SW 1271 (cell line): ENCODE measurements at places on chromosomes 2 and 18.

DNA sequence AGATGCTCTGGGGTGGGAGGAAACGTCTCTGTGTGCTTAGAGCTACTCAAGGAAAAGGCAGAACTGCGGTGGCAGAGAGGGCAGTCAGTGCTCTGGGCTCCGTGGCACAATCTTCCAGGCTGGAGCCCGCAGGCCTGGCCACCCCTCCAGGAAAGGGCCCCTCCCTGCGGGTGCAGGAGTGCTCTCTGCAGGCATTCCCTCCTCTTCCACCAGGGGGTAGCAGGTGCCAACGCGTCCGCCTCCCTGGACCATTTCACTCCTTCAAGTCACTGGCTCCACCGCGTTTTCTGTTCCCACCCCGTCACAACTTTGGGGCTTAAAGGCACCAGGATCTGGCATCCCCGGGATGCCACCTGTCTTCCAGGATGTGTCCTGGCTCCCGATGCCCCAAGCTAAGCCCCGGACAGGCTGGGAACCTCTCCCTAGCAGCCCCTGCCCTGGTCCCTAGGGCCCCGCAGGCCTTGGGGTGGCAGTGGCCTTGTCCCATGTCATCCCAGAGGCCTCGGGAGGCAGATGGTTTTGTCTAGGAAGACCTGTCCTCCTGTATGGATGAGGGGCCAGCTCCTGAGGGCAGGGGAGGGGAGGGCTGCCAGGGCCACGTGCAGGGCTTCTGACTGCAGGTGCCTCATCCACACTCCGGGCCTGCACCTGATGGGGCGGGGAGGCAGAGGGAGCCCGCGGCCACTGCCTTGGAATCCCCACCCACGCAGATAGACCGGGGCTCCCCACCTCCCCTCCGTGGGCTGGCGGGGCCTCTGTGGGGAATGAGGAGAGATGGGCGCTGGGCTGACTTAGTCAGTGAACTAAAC, 26.4 kb downstream of the KCNIP3 start:
- no peak for DNase-seq

- no peak for DNase-seq
Observed at GRCh38 chr2:118918017-118918416, 24.0 kb upstream of the MARCO start.

DNA sequence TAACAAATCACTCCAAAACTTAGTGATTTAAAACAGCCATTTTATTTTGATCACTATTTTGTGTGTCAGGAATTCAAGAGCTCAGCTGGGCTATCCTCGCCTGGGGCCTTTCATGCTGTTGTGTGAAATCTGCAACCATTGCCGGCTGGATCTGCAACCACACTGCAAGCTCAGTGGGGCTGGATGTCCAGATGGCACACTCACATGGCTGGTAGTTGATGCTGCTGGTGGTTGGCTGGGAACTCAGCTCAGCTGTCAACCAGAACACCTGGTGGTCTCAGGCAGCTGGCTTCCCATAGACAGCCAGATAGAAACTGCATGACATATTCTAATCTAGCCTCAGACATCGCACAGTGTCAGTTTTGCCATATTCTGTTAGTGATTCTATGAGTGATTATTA, 30.6 kb upstream of the AP1S3 start:
- no peak for DNase-seq

DNA sequence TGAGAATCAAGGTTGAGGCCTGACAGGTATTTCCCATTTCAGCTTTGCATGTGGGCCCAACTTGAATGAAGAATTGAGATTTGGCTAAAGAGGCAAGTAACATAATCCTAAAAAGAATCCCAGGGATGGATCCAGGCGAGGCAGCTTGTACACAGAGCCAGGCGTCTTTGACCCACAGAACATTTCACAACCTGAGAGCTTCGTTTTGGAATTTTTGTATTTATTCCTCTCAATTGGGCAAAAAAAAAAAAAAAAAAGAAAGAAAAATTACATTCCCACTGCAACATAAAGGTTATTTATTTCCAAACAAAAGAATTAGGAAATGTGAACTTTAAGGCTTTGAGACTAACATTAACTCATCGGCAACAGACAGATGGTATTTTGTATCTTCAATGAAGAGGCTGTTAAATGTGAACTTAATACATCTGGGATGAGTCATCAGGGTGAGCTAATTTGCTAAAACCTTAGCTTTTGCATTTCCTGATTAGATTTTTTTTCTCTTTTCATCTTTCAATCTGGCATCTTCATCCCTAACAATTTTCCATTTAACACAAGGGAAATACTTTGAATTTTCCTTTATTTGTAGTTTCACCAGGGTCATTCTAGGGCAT, 478.5 kb upstream of the TNP1 start:
- DNase-seq: no peak

DNA sequence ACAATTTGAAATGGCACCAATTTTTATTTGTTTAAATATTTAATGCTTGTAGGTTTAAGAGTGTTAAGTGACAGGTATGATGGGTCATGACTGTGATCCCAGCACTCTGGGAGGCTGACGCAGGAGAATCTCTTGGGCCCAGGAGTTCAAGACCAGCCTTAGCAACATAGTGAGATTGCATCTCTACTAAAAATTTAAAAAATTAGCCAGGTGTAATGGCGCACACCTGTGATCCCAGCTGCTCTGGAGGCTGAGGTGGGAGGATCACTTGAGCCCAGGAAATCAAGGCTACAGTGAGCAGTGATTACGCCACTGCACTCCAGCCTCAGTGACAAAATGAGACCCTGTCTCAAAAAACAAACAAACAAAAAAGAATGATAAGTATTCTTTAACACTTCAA, 43.0 kb upstream of the CCDC68 start:
- no peak for DNase-seq

DNA sequence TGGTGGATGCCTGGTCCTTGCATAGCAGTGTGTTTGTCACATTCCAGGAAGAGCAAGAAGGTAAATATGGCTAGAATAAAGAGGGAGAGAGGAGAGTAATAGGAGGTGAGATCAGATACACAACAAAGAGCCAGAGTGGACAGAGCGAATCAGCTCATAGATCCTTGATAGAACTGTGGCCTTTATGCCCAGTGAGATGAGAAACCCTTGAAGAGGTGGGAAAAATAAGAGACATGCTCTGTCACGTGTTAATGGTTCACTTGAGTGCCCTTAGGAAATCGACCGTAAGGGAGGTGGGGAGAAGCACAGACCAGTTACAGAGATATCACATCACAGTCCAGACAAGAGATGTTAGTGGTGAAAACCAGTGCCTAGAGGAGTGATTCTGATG, 84.7 kb upstream of the RAB27B start:
- no peak for DNase-seq

DNA sequence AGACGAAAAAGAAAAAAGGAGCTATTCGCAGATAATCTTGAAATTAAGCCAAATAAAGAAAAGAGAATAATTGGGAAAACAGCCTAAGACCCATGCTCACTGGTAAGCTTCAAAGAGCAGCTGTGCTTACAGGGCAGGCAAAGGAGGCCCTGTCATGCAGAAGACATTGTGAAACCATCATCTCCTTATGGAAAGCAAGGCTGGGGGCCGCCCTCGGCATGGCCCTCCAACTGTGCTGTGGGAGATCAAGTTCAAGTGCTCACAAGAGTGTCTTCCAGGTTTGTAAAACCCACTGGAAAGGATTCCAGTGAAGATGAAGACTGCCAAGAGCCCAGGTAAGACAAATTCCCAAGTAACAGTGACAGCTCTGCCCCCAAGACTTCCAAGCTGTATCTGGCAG, 32.2 kb downstream of the ACVR1 start:
- DNase-seq: no peak

GRCh38 chr2:111236025-111236424, 115.3 kb downstream of the BCL2L11 start:
- no peak for DNase-seq

GRCh38 chr18:41320100-41320499, 634.9 kb upstream of the PIK3C3 start:
- DNase-seq: no peak

GRCh38 chr2:215522237-215522636, 86.4 kb upstream of the FN1 start:
- DNase-seq: no peak

DNA sequence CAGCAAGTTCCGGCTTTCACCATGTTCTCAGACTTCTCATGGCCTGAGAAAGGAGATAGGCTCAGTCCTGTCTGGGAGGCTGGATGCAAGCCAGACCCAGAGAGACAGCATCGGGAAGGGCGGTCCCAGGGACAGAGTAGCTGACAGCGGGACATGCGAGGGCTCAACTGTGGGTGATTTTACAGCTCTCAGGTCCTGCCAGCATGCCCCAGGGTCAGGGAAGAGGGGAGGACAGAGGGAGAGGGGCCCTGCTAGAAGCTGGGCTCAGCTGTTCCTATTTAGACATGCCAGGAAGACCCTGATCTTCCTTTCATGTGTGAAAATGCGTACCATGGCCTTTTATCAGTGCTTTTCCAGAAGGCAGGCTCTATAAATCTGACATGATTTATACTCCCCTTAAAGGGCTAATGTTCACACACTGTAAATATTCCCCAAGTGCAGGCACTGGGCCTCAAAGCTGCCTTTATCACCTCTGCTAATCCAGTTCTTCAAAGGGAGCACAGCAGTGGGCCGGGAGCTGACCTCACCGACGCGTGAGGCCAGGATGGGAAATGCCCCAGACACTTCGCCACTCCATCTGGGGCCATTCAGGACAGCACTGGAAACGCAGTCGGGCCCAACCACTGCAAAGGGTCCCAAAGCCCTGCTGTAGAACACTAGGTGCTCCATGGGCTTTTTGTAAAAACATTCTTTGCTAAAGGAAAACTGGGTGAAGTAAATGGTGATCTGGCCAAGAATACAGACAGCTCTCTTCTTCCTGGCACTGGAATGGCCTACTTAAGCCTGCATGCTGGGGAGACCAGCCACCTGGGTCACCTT, 96.1 kb upstream of the LMAN1 start:
- no peak for DNase-seq

DNA sequence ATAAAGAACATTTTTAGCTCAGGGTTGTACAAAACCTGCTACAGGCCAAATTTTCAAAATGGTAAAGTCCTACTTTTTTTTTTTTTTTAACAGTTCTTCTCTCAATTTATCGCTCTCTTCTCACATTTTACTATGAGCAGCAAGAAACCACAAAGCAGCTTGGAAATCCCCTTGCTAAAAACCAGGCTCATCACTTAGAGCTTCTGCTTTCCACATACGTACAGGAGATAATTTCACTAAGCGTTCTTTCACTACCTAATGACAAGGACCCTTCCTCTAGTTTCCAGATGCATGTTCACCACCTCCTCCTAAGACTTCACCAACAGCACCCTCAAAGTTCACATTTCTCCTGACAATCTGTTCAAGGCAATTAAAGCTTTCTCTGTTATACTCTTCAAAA, 294.9 kb upstream of the CYRIA start:
- no peak for DNase-seq

DNA sequence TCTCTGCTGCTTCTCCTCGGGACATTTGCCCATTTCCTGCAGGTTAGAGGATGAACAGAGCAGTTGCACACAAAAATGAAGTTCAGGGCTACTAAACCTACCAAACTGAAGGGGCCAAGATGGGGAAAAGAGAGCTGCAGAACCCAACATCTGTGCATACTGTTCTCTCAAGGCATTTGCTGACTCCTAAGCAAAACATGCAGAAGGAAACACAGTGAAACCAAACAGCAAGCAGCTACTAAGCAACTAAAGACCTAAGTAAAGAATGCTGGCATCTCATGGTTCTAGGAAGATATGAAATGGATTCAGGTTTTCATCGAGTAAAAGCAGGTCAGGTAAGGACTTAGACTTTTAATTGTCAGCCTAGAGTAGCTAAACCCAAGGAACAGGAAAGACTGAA, 111.9 kb upstream of the SYT4 start:
- no peak for DNase-seq

DNA sequence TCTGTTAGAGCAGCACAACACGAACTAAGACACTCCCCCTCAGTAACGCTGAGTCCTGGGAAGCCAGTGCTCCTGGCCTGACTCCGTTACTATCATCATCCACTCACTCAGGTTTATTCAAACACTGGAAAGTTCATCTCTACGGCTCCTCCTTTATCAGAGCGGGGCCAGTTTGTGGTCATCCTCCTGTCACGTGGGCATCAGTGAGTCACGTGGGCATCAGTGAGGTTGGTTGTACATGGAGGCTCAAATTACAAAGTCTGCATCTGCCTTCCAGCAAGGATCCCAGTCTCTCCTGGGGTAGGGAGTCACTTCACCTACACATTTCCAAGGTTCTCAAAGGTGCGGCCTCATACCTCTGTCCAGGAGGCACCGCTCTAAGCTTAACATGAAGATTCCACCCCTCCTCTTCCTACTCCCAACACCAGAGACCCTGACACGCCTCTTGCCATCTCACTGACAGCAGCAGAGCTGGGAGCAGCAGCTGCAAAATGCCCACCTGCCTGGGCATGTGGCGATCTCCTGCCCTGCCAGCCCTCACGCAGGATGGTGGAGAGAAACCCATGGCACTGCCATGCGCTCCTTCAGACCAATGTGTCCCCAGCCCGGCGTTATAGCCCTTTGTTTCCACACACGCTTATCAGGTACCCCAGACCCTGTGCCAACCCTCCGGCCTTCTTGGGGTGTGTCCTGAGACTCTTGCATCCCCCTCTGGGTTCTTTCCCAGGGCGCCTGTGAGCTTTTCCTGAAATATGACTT, 99.2 kb upstream of the PTPRM start:
- DNase-seq: no peak

GRCh38 chr2:158512323-158512722, 55.6 kb downstream of the PKP4 start:
- DNase-seq: no peak

GRCh38 chr18:35703043-35703688, 121.6 kb downstream of the GALNT1 start:
- no peak for DNase-seq

- DNase-seq: no peak
Observed at GRCh38 chr2:189641590-189641989, 19.7 kb upstream of the ASNSD1 start.

DNA sequence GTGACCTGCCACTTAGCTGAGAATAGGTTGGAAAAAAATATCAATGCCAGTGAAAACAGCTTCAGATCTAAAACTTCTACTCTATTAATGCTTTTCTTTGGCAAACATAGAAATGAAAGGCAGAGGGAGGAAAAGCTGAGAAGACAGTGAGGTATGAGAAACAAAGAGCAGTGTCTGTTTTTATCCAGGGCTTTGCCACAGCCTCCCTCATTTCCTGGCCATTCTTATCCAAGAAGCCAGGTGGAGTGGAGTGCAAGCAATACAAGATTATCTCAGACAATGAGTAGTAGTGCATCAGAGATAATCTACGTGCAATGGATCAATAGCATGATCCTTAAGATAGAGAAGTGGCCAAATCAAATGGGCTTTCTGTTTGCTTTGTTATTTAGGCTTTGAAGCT, 808.7 kb upstream of the PIK3C3 start:
- no peak for DNase-seq

DNA sequence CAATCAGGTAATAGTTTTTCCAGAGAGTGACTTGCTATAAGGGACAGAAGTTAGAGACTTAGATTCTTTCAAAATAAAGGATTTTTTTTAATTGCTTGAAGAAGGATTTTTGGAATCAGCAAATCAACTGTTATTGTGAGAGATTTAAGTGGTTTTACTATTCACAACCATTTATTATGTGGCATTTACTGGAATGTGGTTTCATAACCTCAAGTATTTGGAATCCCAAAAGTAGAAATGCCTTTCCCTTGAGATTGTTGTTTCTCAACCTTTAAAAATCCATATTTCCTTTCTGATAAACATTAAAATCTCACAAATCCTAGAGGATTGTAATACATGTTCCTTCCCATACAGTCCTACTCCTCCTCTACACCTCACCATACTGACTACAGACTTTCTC, 5.0 kb downstream of the TANK start:
- DNase-seq: no peak
